Small intestine (tissue), 16 donors: ENCODE measurements at places on chromosomes 3 and 15.

DNA sequence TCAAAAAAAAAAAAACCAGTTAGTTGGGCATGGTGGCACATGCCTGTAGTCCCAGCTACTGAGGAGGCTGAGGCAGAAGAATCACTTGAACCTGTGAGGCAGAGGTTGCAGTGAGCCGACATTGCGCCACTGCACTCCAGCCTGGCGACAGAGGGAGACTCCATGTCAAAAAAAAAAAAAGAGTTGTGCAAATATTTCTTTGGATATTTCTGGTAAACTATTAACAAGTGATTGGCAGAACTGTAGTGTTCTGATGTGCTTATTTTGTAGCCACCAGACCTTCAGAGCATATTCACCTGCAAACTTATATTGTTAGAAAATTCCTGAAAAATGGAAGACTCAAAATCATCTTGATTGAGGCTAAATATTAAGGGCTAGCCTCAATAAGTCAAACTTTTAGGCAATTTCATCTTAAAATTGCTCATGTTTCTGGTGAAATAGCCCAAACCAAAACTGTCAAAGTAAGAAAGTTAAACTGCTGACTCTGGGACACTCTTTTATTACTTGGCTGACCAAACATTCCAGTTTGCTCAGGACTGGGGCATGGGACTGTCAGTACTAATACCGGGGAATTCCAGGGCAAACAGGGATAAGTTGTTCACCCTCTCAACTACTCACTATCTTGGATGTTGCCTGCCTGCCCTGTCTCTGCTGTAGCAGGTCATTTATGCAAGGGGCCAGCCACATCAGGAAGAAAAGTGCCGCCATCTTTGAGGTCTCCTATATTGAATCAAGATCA lies 37.0 kb downstream of the ABHD2 start:
- DNase-seq: no peak

- no peak for DNase-seq
Observed at GRCh38 chr3:160602259-160602658, 36.9 kb upstream of the KPNA4 start.

GRCh38 chr3:197428952-197429351 lies 126.8 kb downstream of the BDH1 start:
- DNase-seq: peak; percentile 35

- no peak for DNase-seq
Observed at GRCh38 chr3:107458871-107459270, 63.9 kb upstream of the BBX start.

GRCh38 chr3:197522183-197522715 lies 33.5 kb downstream of the BDH1 start:
- DNase-seq: peak; percentile 87

GRCh38 chr3:60013241-60013640 lies 963.4 kb upstream of the CFAP20DC start:
- DNase-seq: no peak

- peak; percentile 29 for DNase-seq
Observed at GRCh38 chr15:39273717-39274411, 307.0 kb upstream of the THBS1 start.

- DNase-seq: peak; percentile 85
Observed at GRCh38 chr3:71450162-71450561, 133.4 kb downstream of the FOXP1 start.

DNA sequence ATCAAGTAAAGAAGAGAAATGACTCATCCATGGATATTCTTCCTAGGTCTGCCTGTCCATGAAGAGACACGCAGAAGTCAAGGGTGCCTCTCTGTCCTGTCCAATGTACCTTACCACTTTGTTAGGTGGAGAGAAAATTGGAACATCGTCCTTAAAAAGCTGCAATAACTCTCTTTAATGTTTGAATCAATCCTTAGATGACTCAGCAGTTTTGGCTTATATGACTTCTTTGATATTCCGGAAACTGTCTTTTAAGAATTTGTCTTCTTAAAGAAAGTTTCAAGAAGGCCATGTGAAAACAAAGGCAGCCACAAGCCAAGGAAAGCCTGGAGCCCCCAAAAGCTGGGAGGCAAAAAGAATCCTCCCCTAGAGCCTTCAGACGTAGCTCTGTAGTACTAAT lies 49.2 kb downstream of the MRPL3 start:
- DNase-seq: no peak

GRCh38 chr15:25694239-25694584 lies 168.9 kb downstream of the ATP10A start:
- peak; percentile 10 for DNase-seq

DNA sequence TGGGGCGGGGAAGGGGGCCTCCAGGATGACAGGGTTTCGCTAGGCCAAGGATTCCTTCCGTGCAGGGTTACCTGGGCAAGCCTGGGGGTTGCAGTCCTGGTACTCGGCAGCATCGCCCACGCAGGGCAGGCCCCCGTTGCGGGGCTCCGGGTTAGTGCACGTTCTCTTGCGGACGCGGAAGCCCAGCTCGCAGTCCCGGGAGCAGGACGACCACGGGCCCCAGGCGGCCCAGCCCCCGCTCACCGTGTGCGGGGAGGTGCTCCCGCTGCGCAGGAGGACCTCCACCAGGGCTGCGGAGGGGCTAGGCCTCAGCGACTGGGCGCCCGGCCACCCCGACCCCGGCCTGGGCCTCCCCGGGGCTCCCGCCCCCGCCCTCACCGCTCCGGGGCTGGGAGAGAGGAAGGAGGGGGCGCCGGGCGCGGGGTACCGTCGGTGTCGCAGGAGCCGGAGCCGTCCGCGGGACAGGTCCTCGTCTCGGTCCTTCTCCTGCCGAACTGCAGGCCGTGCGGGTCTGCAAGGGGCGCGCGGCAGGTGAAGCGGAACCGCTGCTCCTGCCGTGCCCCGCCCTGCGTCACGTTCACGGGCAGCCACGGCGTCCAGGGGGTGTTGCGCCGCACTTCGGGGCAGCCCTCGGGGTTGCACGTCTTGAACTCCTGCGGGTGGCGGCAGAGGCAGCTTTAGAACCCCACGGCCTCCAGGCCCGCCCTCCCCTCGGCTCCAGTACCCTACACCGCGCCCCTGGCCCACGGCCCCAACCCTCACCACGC lies 114.6 kb downstream of the SEMA5B start:
- DNase-seq: no peak

GRCh38 chr15:31387479-31388118 lies 61.0 kb downstream of the KLF13 start:
- no peak for DNase-seq
